ENCODE measurements at places on chromosomes 5 and 9. TPM values are rescaled to one million over a fixed set of nuclear protein-coding genes. Genes with fewer than 3 reads are reported as not detected.

DNA sequence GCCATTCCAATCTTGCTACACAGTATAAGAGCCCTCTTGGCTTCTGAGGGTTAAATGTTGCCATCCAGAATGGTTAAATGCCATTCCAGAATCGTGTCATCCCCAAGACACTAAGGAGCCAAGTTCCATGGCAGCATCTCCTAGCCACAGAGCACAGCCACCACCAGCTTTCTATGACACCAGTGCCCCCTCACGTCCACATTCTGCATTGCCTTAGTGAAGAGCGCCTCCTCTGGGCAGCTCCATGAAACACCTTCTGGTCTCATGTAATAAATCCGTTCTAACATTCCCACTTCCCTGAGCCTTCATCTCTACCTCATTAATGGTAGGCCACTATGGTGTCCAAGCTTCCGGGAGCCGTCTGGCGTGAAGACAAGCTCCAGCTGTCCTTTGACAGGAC, 12.4 kb downstream of the CBY3 start:
- DNase-seq: peak; percentile 61
- peaks cover 14% of the 10 kb centered on the region for H3K36me3 ChIP-seq
- no peaks in the 10 kb centered on the region for H3K27me3 ChIP-seq
- H3K27ac ChIP-seq: no peak overlapping the region
- no peak overlapping the region for H3K4me3 ChIP-seq

DNA sequence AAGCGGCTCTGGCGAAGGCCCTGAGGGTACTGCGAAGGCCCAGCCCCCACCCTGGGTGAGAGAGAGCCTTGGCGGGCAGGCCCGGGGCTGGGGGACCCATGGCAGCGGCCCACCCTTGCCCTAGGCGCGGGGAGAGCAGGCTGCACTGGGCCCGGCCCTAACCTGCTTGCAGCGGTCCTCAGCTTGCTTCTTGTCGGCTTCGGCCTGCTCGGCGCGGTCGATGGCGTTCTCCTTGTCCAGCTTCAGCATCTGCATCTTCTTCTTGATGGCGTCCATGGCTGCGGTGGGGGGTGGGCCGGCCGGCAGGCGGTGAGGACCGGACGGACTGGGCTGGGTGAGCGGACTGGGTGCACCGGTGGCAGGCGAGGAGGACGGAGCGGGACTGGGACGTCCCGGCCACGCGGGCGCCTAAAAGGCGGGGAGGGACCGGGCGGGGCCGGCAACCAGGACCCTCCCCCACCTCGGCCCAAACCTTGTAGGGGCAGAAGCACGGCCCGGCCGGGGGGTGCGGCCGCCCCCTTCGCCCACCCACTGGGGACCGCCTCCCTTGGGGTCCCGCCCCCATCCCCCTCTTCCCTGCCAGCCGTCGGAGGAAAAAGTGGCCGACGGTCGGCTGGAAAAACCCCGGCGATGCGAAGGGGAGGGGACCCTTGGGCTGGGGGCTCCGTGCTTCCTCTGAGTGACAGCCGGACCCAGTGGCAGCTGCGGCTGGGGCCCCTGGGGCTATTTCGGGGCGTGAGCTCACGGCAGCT, at the start of gene TPM2:
Gene TPM2, minus strand, starts transcription at position 384 of the 752 bp plus-strand sequence. Its CDS starts 108 bp downstream, at position 276.
- H3K27ac ChIP-seq: no peak within 1 kb of the TSS
- peaks cover 21% of the 10 kb centered on the region for H3K4me1 ChIP-seq
- peak within 1 kb of the TSS; percentile 93 for H3K4me3 ChIP-seq
- H3K27me3 ChIP-seq: peaks cover 15% of the 10 kb centered on the region

GRCh38 chr9:85244856-85245255, 496.9 kb downstream of the AGTPBP1 start:
- no peaks in the 10 kb centered on the region for H3K4me1 ChIP-seq
- H3K36me3 ChIP-seq: no peaks in the 10 kb centered on the region
- no peak overlapping the region for H3K4me3 ChIP-seq
- no peak for DNase-seq

GRCh38 chr5:83406906-83407305, 64.6 kb upstream of the VCAN start:
- no peaks in the 10 kb centered on the region for H3K27me3 ChIP-seq
- H3K36me3 ChIP-seq: no peaks in the 10 kb centered on the region
- H3K27ac ChIP-seq: peak overlapping the region; percentile 30
- peak; percentile 68 for DNase-seq
- peaks cover 49% of the 10 kb centered on the region for H3K4me1 ChIP-seq
- H3K4me3 ChIP-seq: no peak overlapping the region

DNA sequence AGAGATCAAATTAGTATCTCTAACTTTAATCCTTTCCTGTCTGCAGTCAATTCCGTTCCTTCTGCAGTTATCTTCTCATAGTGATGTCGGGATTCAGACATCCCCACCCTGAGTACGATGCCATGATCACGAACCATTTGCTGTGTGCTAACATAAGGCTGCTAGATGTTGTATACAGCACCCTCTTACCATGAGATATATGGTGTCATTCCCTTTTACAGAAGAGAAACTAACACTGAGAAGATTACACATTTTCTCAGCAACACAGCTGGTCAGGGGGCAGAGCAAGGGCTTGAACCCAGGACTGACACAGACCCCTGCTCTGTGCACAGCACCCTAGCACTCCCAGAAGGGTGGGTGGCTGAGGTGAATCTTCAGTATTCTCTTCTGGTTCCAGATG, 46.9 kb upstream of the HSD17B4 start:
- peaks cover 26% of the 10 kb centered on the region for H3K4me1 ChIP-seq
- no peak overlapping the region for H3K4me3 ChIP-seq
- no peaks in the 10 kb centered on the region for H3K36me3 ChIP-seq
- DNase-seq: no peak

- H3K27ac ChIP-seq: no peak overlapping the region
- no peaks in the 10 kb centered on the region for H3K27me3 ChIP-seq
Observed at GRCh38 chr5:118616281-118616680, 372.1 kb downstream of the DTWD2 start.

GRCh38 chr5:180636403-180637075, 12.9 kb downstream of the FLT4 start:
- H3K4me1 ChIP-seq: no peaks in the 10 kb centered on the region
- H3K27ac ChIP-seq: no peak overlapping the region
- DNase-seq: no peak
- no peaks in the 10 kb centered on the region for H3K27me3 ChIP-seq

DNA sequence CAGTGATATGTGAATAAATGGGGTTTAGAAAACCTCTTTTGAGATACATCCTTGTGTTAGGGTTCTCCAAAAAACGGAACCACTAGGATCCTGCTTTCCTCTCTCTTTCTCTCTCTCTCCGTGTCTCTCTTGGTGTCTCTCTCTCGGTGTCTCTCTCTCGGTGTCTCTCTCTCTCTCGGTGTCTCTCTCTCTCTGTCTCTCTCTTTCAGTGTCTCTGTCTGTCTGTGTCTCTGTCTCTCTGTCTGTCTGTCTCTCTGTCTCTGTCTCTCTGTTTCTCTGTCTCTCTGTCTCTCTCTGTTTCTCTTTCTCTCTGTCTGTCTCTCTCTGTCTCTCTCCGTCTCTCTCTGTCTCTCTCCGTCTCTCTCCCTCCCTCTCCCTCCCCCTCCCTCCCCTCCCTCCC, 7.8 kb upstream of the TEX48 start:
- no peak for DNase-seq
- no peaks in the 10 kb centered on the region for H3K36me3 ChIP-seq
- no peak overlapping the region for H3K4me3 ChIP-seq
- H3K4me1 ChIP-seq: no peaks in the 10 kb centered on the region

GRCh38 chr5:98783051-98783649, 9.7 kb downstream of the RGMB start:
- H3K27ac ChIP-seq: no peak overlapping the region
- H3K4me3 ChIP-seq: no peak overlapping the region
- H3K36me3 ChIP-seq: no peaks in the 10 kb centered on the region

DNA sequence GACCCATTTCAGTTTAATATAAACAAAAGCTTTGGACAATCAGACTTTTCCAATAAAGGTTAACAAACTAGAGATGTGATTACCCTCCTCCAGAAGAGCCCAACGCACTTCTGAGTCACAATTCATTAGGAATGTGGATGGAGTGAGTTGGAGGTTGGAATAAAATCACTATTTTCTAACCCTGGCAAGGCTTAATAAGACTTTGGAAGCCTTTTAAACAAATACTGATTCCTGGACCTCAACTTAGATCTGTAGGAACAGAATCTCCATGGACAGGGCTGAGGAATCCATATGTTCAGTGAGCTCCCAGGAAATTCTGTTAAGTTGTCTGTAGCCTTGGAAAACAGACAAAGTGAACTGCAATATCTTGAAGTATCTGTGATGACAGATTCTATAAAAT, 233.5 kb upstream of the ELL2 start:
- DNase-seq: no peak
- H3K4me3 ChIP-seq: no peak overlapping the region
- H3K27ac ChIP-seq: no peak overlapping the region
- no peaks in the 10 kb centered on the region for H3K27me3 ChIP-seq
- H3K4me1 ChIP-seq: peaks cover 22% of the 10 kb centered on the region
- H3K36me3 ChIP-seq: no peaks in the 10 kb centered on the region

Gene AGXT2
- polyA plus RNA-seq: not detected

Gene ADGRD2
- polyA plus RNA-seq: not detected

Gene HDHD3
- 9.2 TPM for polyA plus RNA-seq

Gene POLR3G
- 0.13 TPM for polyA plus RNA-seq

Gene COL15A1
- 0.11 TPM for polyA plus RNA-seq
